Bronchial epithelial cell (primary cell): ENCODE measurements at places on chromosomes 1 and 21. TPM values are rescaled to one million over a fixed set of nuclear protein-coding genes. Genes with fewer than 3 reads are reported as not detected.

DNA sequence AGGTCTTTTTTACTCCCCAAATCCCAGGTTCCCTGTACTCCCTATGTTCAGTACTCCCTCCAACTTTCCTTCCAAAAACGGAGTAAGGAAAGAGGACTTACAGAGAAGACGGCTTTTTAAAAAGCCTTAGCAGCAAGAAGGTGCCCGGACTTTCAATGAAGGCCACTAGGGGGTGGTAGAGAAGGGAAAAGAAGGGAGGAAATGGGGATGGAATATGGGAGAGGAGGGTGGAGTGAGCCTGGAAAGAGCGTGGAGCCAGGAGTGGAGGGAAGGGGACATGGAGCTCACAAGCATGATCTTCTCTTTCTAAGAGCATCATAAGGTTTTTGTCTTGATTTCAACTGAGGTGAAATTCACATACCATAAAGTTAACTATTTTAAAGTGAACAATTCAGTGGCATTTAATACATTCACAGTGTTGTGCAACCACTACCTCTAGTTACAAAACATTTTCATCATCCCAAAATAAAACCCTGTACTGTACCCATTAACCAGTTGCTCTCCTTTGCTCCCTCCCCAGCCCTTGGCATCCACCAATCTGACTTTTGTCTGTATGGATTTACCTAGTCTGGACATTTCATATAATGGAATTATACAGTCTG lies 129.9 kb downstream of the ZNF281 start:
- DNase-seq: peak; percentile 68

DNA sequence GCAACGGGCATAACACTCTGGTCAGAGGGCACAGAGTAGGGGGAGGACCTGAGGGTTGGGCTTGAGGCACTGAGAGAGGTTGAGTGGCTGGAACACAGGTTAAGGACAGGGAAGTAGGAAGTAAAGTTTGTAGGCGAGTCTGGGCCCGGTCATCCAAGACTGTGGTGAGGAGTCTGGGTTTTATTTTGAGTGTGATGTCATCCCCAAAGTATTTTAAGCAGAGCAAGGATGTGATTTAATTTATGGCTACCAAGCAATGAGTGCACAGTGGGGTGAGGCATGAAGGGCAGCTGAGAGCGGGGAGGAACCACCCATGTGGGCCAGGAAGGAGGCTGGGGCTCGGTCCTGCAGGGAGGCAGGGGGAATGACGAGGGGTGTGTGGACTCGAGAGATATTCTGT lies 11.2 kb upstream of the VWA5B1 start:
- peak; percentile 80 for DNase-seq

Gene BEND5
- total RNA-seq: not detected in 2 replicates

GRCh38 chr1:225253784-225254183 lies 174.1 kb downstream of the LBR start:
- peak; percentile 88 for DNase-seq

DNA sequence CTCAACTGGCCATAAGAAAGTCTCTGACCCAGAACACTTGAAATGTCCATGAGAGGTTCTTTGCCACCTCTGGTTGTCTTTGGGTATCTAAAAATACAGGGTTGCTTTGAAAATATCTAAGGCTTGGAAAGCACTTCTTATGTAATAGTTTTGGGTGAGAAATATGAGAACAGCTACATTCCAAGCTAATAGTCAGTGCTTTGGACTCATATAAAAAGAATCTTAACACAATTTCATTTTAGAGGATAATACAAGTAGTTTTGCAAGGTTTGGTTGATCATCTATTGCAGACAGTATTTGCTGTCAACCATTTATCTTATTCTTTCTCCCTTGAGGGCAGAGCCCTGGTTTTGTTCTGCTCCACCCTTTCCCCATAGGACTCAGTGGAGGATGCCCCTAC lies 207.5 kb downstream of the KCNK2 start:
- DNase-seq: no peak
